Frontal cortex (tissue), 4 donors: ENCODE measurements at places on chromosomes 6 and 20.

DNA sequence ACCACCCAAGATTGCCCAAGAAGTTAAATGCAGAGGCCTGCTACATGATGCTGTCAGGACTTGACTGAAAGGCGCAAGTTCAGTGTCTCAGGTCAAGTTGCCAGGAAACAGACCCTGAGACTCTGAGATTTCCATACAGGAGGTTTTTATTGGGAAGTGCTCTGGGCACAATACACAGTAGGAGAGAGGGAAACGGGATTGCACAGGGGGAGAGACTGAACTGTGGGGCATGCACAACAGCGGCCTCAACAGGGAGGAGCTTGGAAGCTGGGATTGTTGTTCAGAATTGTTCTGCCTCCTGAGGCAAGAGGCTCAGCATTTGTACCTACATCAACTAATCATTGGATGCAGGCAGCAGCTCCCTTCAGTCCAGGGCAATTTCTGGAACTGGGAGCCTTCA is 6.7 kb downstream of the STX11 start:
- DNase-seq: no peak

GRCh38 chr6:50961611-50962010 is 142.9 kb downstream of the TFAP2B start:
- DNase-seq: no peak

- no peak for DNase-seq
These were observed 28.4 kb upstream of the SIRPA start for GRCh38 chr20:1866834-1867233.

DNA sequence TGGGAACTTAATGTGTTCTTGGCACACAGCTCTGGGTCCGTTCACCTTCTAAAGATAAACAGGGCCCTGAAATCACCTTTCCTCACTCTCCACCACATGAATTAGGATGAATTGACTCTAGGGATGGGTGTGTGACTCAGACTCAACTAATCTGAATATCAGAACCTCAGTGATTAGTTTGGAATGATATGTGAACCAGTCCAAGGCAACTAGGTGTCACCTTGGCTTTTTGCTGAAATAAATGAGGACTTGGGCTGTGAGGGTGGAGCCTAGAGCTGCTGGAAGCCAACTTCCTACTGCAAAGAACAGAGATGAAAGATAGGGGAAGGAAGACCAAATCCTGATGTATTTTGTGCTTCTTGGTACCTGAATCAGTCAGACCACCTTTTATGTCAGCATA is 132.0 kb upstream of the RNF24 start:
- no peak for DNase-seq

- no peak for DNase-seq
These were observed 100.9 kb downstream of the OPRM1 start for GRCh38 chr6:154139892-154140291.

- DNase-seq: no peak
These were observed 110.0 kb upstream of the PMEPA1 start for GRCh38 chr20:57819691-57820380.

GRCh38 chr6:158311193-158311592 is 1.1 kb upstream of the TULP4 start:
- DNase-seq: no peak

DNA sequence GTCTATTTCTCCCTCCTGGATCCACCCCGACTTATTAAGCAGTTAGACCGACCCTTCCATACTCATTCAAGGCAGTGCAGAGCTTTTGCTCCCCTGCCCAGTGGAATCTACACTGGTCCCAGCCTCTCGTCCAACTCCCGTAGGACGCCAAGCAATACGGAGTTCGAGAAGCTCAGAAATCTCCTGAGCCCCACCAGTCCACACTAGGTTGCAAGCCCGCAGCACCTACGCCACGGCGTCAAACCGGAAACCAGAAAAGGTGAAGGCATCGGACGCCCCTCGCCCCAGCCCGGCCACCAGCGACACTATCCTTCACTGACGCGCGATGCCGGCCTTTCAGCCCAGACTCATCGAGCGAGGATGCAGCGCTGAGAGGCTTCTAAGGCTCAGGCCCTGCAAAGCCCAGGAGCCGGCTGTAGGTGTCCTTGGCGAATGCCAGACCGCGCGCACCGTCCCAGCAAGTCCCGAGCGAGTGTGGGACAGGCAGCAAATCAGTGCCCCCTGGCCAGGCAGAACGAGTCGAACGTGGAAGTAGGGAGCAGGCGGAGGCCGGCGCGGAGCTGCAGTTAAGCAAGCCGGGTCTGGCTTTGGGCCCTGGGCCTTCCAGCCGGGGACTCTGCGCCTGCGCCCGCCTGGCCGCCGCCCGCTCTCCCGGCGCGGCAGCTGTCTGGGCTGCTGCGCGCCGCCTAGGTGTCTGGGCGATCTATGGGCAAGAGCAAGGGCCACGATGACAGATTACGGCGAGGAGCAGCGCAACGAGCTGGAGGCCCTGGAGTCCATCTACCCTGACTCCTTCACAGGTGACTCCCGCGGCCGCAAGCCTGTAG is at the start of gene RWDD1:
TSS of gene RWDD1 (plus strand) at position 649 of the 827 bp plus-strand sequence. CDS start at position 728, 79 bp downstream.
- DNase-seq: peak; percentile 93

DNA sequence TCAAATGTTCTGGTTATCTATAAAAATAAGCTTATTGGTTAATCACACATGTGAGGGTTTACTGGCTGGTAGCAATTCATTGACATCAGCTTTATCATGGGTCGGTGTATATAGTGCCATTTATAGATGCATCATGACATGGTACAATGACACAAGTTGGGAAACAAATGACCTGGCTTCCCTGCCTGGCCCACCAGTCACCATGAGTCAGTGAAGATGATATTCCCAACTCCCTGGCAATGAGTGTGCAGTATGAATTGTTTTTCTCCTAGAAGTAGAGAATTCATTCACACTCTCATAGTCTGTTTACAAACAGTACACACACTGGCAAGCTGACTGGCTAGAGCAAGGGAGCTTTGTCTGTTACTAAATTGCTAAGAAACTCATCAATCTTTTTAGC is 37.2 kb upstream of the CALHM6 start:
- no peak for DNase-seq

DNA sequence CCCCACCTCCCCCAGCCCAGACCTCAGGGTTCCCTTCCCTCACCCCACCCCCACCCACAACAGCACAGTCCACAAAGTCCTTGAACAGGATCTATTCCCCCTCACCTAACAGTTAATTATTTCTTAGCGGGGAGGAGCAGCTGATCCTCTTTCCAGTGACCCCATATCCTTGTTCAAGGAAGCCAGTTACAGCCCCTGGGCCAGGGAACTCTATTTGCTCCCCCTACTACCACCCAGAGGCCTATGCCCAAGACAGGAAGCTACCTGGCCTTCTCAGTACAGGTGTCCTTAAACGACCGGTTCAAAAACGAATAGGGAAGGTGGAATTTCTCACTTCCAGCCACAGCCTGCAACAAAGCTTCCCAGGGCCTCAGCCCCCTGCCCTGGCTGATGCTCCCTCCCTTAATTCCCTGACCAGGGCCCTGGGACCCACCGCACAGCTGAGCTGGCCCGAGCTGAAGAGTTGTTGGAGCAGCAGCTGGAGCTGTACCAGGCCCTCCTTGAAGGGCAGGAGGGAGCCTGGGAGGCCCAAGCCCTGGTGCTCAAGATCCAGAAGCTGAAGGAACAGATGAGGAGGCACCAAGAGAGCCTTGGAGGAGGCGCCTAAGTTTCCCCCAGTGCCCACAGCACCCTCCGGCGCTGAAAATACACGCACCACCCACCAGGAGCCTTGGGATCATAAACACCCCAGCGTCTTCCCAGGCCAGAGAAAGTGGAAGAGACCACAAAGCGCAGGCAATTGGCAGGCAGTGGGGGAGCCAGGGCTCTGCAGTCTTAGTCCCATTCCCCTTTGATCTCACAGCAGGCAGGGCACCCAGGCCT is 778 bp downstream of the MCCD1 start:
- no peak for DNase-seq

- DNase-seq: no peak
These were observed 59.0 kb upstream of the PDE10A start for GRCh38 chr6:165722022-165722421.

DNA sequence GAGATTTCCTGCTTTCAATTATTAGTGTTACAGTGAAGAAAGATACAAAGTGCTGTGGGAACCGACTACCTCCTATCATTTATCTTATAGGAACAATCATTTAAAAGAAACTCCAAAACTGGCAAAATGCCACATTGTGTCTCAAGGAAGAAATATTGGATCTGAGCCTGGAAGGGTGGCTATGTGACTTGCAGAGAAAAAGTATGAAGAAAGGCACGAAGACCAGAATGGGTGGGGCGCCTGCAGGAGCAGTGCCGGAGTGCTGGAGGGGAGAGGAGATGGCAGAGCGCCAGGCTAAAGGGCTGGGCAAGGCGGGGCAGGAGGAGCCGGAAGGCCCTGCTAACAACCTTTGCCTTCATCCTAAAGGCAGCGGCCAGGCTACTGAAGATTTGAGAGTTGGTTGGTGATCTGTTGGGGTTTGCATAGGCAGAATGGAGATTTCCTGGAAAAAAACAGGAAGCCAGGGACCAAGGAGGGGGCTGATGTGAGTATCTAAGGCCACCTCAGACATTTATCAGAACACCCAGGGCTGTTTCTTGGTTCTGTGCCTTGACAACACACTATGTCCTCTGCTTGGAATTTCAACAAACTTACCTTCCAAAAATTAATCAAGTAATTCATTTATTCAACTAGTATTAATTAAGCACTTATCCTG is 125.6 kb downstream of the MAFB start:
- no peak for DNase-seq

GRCh38 chr6:47028835-47029360 is 13.2 kb downstream of the ADGRF1 start:
- DNase-seq: no peak

DNA sequence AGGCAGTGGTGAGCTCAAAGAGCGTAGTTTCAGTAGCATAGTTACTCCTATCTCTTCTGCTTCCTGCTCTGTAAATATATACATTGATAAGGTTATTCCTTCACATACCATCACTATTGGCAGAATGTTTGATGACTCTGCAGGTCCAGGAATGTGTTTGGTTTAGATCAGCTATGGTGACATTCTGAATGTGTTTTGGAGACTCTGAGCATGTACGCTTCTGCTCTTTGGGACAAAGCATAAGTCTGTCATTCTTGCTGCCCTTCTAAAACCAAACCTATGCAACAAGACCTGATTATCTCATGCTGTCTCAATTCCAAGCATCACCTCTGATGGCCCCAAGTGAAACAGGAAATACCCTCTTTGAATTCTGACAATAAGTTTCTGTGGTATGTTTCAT is 1074.3 kb downstream of the KIF16B start:
- no peak for DNase-seq

GRCh38 chr20:61991476-61991875 is 74.2 kb downstream of the TAF4 start:
- DNase-seq: no peak
